ENCODE measurements at places on chromosomes 7 and 10. TPM values are rescaled to one million over a fixed set of nuclear protein-coding genes. Genes with fewer than 3 reads are reported as not detected.

The AMPH gene
- not detected for total RNA-seq

The KCTD7 gene
- total RNA-seq: 6.2 TPM

The PLPP4 gene
- not detected for total RNA-seq

The CCDC146 gene
- total RNA-seq: 1.4 TPM

The NXPH1 gene
- total RNA-seq: not detected

The TMEM270 gene
- not detected for total RNA-seq

The NEUROG3 gene
- not detected for total RNA-seq

The INMT gene
- total RNA-seq: 0.05 TPM
